ENCODE measurements at places on chromosomes 7 and 10.
A peak's percentile ranks its signal among the peaks of the same experiment; 100 is the strongest.

- no peak for DNase-seq
These were observed 251.7 kb upstream of the GNAI1 start for GRCh38 chr7:79882922-79883321.

- no peak for DNase-seq
These were observed 6.4 kb upstream of the HKDC1 start for GRCh38 chr10:69213591-69214311.

- no peak for DNase-seq
These were observed 37.9 kb upstream of the TMEM140 start for GRCh38 chr7:135109976-135110375.

DNA sequence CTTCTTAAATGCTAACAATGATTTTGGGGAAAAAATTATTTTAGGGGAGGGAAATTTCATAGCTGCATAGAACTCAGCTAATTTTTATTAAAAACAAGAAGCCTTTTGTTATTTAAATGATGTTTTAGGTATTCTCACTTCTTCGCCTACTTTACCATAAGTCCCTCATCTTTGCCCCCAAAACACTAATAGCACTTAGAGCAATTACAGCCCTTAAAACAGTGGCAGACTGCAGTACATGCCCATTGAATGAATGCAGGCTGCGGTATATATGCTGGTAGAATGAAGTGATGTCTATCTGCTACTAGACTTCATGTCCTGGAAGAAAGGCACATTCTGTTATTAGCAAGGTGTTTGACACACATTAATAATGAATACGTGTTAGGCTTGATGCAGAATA, 2.9 kb upstream of the SPAG6 start:
- DNase-seq: no peak

DNA sequence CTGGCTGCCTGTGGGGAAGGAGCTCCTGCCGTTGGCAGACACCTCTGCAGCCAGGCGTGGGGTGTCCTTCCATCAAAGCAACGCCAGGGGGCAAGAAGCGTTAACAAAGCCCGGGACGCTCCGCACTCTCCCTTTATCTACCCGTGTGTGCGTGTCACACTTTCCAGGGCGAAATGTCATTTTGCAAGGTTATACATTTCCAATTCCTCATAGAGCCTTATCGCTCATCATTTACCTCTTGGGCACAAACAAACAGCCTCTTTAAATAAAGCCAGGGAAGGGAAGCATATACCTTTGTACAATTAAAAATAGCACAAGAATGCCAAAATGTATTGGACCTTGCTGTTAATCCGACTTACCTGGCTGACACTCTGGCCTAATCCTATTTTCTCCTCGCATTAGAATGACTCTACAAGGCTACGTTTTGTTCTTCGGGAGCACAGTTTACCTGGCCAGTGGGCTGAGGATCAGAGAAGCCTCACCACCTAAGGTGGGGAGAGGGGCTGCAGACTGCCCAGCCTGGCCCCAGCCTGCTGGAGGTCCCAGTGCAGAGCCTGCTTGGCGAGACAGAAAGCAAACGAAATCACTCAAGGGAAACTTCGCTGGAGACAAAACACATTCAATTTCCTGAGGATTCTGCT, 77.6 kb upstream of the EN2 start:
- DNase-seq: peak; percentile 84

GRCh38 chr10:73136627-73137026, 26.4 kb downstream of the NUDT13 start:
- DNase-seq: no peak

DNA sequence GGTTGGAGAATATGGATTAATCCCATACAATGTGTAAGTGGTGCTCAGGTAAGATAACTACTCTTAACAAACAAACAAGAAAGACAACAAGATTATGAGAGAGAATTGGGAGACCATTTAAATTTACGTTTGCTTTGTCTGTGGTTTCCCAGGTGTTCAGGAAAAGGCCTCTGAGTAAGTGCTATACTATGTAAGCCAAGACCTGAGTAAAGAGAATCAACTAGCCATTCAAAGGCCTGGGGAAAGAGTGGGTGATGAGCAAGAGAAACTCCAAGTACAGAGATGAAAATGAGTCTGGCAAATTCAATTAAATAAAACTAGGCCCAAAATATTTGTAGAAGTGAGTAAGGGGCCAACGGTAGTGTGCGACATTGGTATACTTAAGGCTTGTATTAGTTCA, 9.9 kb downstream of the CSTF2T start:
- DNase-seq: no peak

- DNase-seq: no peak
These were observed 111.3 kb upstream of the C1QL3 start for GRCh38 chr10:16632996-16633395.

GRCh38 chr10:24722131-24722675, 1.5 kb downstream of the ARHGAP21 start:
- DNase-seq: no peak

DNA sequence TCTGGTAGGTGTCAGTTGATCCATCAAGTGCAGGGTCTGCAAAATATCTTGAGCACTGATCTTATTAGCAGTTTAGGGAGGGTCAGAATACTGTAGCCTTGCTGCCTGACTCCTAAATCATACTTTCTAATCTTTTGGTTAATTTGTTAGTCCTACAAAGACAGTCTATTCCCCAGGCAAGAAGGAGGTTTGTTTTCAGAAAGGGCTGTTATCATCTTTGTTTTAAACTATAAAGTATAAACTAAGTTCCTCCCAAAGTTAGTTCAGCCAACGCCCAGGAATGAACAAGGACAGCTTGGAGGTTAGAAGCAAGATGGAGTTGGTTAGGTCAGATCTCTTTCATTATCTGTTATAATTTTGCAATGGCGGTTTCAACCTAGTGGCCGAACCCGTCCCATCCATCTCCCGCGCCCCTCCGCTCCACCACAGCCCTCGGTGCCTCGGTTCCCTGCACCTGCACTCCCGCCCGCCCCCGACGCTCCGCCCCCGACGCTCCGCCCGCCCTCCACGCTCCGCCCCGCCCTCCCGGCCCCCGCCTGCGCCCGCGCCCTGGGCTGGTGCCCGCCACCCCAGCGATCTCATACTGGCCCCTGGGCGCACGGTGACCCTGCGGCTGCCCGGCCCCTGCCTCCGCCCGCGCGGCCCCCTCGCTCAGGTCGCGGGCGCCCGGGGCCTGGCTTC, at the start of gene ADCK2:
Gene ADCK2, plus strand, starts transcription at position 564 of the 681 bp plus-strand sequence. CDS start 386 bp downstream, outside the sequence.
- DNase-seq: peak; percentile 72

DNA sequence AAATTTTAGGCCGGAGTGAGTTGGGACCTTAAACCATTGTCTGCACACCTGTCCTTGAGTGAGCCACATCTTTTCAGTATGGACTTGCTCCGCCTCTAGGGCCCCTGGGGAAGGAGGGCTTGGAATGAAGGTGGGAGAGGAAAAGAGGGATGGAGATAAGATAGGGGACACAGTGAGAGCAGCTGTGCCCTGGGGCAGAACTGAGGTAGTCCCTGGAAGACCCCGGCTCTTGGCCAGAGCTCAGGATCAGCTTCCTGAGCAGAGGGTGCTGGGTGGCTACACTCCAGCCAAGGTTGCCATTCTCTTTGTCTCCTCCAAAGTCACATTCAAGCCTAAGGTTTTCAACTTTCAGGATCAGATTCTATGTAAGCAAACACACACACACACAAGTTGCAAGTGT, 82.0 kb downstream of the MKI67 start:
- DNase-seq: no peak

- DNase-seq: no peak
These were observed 6.9 kb upstream of the VGF start for GRCh38 chr7:101172005-101172853.

DNA sequence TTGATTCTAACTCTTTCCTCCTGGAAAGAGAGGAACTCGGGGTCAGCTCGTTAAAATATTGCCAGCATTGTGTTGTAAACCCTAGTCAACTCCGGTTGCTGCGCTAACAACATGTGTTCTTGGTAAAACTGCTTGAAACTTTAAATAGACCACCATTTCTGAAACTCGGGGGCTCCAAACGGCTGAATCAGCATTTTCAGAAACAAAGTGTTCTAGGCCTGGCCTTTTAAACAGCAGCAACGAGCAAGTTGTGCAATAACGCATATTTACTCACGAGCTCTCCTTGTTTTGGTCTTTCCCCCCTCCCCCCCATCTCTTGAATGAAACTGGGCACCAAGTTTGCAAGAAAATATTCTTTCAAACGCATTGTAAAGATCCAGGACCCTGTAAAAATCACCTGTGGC, 9.2 kb upstream of the GRB10 start:
- DNase-seq: no peak

DNA sequence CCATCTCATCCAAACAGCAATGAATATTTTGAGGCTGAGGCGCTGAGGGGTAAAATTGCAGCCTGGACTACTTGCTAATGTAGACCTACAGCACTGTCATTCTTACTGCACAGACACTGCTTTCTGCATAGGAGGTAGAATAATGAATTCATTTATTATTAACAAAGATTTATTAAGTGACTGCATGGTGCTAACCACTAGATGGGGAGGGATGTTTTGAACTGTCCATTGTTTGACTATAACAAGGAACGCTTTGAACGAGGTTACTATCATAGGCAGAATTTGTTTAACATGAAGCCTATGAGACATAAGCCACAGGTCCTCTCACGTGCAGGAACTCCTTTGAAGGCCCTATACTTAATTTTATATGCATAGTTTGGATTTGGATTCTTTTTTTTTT, 143.8 kb downstream of the CFTR start:
- DNase-seq: no peak

GRCh38 chr10:129385600-129385999, 81.4 kb upstream of the MGMT start:
- DNase-seq: no peak

DNA sequence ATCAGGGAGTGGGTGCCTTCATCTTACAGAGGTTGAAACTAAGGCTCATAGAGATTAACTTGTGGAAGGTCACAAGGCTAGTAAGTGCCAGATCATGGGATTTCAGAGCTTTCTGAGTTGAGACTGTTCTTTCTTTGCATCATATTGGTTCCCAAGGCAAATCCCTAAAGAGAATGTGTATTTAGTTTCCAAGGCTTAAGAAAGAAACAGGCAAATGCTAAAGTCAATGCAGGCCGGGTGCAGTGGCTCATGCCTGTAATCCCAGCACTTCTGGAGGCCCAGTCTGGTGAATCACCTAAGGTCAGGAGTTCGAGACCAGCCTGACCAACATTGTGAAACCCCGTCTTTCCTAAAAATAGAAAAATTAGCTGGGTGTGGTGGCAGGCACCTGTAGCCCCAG, 19.8 kb downstream of the CDK1 start:
- no peak for DNase-seq

DNA sequence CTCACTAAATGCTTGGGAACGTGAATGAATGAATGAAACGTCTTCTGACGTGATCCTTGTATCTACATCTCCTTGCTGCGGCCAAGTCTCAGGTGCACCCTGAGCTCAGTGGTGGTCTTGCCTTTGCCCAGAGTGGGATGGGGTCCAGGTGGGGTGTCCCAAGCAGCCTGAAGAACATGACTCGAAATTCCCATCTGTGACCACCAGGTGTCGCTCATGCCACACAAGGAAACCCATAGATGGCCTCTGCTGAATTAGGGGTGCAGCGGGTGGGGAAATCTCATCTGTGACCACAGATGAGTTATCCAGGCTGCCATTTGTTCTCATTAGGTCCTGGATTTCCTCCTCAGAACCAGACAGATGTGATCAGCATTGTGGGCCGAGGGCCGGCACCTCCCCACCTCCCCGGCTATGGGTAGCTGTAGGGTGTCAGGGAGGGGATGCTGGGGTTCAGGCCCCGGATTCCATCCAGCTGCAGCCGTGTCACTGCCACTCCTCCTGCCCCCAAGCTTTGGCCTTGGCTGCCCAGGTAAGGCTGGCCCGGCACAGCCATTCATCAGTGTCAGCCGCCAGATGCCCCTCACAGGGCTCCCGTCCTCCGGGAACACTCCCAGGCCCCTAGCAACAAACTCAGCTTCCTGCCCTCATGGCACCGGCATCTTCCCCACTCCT, 21.0 kb upstream of the GNA12 start:
- peak; percentile 85 for DNase-seq

- no peak for DNase-seq
These were observed 149.5 kb upstream of the MINDY3 start for GRCh38 chr10:16009785-16010184.

- DNase-seq: no peak
These were observed 188.8 kb upstream of the SMIM30 start for GRCh38 chr7:113307147-113307546.

- DNase-seq: no peak
These were observed 477.7 kb downstream of the TNS3 start for GRCh38 chr7:47104206-47104549.

GRCh38 chr7:130341882-130342281, 2.7 kb upstream of the CPA5 start:
- no peak for DNase-seq

DNA sequence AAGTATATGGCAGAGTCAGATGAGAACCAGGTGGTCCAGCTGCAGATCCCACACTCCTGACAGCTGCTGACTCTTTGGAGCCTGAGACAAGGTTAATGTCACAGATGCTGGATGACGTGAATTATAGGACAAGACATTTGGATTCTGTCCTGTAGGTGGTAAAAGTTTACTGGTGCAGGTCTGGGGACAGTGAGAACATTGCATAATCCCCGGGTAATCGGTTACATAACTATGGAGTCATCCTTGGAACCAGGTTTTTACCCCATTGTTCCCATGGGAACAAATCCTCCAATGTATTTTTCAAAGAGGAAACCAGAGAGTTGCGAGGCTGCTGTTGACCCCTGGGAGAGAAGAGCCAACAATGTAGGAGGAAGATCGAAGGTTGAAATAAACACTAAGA, 27.5 kb upstream of the ZCCHC24 start:
- no peak for DNase-seq

GRCh38 chr10:58608351-58608750, 95.7 kb downstream of the BICC1 start:
- no peak for DNase-seq

GRCh38 chr7:146554556-146554955, 438.0 kb downstream of the CNTNAP2 start:
- DNase-seq: no peak

- DNase-seq: no peak
These were observed 102.0 kb upstream of the INSYN2A start for GRCh38 chr10:127298381-127298780.

DNA sequence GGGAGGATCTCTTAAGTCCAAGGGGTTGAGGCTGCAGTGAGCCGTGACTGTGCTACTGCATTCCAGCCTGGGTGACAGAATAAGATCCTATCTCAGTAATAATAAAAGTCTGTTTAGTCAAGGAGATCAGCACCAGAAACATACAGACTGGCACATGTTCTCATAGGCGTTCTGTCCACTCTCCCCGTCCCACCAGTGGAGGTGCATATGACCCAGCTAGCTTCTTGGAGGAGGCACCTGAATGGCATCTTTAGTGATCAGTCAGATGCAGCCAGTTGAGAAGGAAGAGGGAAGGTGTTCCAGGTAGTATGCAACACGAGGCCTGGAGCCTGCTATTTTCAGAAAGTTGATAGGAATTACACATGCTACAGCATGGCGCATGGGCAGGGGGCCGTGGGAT, 45.3 kb upstream of the SVIL start:
- DNase-seq: no peak

DNA sequence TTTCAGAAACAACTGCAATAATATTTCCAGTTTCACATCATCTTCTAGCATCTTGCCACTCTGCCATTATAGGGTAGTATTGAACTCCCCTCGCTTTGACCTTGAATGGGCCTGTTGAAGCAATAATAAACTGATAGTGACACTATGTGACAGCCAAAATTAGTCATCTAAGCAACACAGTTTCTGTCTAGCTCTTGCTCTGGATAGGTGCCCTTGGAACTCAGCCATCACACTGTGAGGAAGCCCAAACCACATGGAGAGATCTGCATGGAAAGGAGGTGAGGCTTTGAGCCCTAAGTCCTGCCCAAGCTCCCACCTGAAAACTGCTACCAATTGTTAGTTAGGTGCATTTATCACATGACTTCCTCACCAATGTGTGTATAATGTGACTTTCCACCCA, 18.1 kb upstream of the KCND2 start:
- DNase-seq: no peak

- no peak for DNase-seq
These were observed 223.4 kb downstream of the BMPER start for GRCh38 chr7:34128762-34129161.
